ENCODE measurements at places on chromosomes 4 and X.

DNA sequence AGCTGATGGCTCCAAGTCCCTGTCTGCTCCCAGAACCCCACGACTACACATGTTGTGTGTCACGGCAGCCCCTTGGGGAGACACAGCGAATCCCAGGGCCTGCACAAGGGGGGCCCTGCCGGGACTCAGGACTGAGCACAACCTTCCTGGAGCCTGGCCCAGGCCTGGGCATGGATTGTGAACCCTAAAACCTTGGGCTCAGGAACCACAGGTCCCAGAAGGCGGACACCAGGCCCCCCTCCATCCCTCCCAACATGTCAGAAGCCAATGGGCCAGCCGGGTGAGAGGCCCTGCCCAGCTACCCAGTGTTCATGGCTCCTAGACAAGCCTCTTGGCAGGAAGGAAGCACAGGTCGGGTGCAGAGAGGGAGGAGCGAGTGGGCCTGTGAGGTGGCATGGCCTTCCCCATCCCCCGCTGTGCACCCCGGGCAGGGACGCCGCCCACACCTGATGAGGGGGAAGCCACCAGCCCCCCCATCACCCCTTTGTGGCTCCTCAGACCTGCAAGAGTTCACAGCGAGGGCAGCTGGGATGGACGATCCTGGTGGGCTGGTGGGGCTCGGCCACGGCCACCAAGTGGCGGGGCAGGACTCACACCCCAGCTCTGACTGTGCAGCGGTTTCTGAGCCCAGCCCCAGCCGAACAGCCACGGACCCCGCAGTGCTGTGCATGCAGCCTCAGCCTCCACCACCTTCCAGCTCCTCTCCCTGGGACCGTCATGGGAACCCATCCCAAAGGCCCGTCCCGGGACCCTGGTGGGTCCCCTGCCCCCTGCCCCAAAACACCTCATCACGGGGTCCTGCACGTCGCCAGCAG is 3.7 kb downstream of the PDE6B start:
- no peak for DNase-seq

DNA sequence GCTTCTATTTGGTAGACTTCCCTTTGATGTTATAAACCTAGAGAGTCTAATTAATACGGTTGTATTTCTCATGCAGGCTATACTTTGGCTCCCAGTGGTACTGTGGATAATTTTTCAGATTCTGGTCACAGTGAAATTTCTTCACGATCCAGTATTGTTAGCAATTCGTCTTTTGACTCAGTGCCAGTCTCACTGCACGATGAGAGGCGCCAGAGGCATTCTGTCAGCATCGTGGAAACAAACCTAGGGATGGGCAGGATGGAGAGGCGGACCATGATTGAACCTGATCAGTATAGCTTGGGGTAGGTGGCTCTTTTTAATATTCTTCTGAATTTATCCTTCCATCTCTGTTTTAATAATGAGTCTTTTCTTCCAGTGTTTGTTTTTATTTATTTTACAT is 249.7 kb downstream of the RAPGEF2 start:
- no peak for DNase-seq

DNA sequence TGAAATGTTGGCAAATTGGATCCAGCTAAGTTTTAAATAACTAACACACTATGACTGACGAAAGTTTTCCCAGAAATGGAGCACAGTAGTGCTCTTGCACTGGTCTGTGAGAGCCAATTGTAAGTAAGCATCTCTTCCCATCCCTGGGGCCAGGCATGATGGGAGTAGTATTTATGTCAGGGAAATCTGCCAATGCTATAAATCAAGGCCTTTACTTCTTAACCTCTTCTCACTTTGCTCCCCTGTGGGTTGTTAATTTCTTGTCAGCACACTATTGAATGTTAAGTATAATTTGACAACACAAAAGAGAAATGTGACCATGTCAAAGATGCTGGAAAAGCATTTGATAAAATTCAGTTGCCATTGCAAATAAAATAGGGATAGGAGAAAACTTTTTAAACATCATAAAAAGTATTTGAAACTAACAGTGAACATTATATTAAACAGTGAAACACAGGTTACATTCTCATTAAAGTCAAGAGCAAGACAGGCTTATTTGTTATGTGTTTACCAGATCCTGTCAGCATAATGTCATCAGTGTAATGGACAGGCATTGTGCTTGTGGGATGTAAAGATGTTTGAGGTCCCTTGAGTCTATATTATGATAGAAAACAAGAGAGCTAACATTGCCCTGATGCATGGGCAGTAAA is 5.0 kb downstream of the F8A1 start:
- DNase-seq, result no peak

GRCh38 chr4:69731847-69732246 is 28.6 kb downstream of the SULT1B1 start:
- no peak for DNase-seq

DNA sequence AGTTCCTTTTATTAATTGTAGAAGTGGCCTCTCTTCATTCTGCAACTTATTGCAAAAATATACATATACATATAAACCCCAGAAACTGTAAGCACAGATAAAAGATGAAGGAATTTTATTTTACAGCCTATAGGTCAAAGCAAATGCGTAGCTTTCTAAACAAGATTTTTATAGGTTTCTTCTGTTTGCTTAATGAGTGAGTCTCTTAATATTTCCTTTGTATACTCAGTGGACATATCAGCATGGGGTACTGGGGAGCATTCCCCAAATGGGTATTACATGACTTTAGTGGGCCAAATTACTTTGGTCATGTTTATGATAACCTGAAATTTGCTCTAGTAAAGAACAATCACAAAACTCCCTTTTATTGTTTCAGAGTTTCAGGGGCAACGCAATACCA is 1698.6 kb upstream of the IGFBP7 start:
- DNase-seq, result no peak

DNA sequence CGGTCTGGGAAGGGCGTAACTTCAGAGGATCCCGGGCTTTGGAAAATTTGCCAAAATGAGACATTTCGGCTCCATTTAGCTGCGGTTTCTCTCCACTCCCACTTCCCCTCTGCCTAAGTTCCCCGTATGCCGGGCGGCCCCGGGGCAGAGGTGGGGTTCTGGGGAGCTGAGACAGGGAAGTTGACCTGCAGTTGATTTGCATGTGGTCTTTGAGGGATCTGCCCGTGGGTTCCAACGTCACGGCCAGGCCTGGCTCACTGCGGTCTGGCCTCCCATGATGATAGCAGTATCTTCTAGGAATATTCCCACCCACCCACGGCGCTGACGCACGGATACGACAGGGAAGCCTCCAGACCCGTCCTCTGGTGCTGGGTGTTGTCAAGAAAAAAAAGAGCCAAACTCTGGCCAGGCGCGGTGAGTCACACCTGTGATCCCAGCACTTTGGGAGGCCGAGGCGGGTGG is 27.3 kb upstream of the CRLF2 start:
- no peak for DNase-seq

- DNase-seq, result no peak
Measured at GRCh38 chr4:110306303-110306702, 107.9 kb upstream of the ELOVL6 start.

- no peak for DNase-seq
Measured at GRCh38 chr4:140969296-140969695, 164.0 kb downstream of the RNF150 start.

DNA sequence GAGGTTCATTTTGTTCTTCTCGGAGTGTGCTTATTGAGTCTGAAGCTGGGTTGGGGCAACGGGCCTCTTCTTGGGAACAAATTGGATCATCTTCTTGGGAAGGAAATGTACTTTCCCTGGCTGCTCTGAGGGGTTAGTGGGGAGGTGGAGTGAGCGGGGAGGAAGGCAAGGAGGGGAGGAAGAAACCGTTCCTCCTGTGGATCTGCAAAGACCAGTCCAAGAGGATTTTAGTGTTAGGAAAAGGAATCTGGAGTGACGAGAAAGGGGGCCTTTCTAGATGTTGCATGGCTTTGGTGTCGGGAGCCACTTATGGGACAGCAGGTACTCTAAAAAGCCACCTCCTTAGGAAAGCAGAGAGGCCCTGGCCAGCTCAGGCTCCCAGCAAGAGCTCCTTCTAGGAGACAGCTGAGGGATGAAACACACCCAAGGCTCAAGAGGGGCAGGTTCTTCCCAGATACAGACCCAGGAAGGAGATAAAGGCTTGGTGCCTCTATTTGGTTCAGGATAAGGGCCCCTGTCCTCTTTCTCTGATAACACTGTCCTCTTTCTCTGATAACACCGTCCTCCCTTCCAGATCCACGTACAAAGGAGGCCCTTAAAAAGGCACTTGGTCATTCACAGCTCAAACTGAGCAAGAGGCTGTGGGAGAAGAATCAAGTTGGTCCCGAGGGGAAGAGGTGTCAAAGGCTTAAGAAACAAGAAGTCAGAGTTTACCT is 451 bp downstream of the SOD3 start:
- DNase-seq, result no peak

DNA sequence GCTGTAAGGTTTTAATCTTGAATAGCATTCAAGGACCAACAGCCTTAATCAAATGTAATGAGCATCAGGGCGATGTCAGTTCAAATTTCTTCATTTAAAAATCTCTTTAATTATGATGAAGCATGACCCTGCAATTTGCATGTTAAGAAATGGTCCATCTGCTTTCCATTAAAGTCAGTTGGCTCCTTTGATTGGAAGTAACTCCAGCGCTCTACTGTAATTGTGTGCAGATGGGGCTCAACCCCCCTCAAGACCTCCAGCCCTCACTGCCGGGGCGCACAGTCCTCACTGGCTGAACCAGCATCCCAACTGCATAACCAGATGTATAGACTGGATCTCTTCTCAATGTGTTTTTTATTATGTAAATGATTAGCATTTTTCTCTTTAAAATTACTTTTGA is 126.9 kb downstream of the VCX3B start:
- no peak for DNase-seq

GRCh38 chrX:7263961-7264360 is 116.0 kb upstream of the PUDP start:
- no peak for DNase-seq

DNA sequence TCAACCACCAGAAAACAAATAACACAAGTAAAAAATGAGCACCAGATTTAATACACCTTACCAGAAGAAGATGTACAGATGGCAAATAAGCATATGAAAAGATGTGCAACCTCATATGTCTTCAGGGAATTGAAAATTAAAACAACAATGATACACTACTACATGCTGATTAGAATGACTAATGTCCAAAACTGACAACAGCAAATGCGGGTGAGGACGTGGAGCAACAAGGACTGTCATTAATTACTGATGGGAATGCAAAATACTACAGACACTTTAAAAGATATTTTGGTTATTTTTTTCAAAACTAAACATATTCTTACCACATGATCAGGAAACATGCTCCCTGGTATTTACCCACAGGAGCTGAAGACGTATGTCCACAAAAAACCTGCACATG is 140.3 kb downstream of the FRYL start:
- DNase-seq, result no peak

- no peak for DNase-seq
Measured at GRCh38 chr4:169741569-169741968, 16.2 kb downstream of the HPF1 start.

GRCh38 chr4:74714611-74715130 is 79.7 kb downstream of the BTC start:
- no peak for DNase-seq

GRCh38 chr4:26815706-26816105 is 44.9 kb upstream of the STIM2 start:
- DNase-seq, result no peak

GRCh38 chr4:123600987-123601904 is 204.7 kb downstream of the SPRY1 start:
- no peak for DNase-seq

DNA sequence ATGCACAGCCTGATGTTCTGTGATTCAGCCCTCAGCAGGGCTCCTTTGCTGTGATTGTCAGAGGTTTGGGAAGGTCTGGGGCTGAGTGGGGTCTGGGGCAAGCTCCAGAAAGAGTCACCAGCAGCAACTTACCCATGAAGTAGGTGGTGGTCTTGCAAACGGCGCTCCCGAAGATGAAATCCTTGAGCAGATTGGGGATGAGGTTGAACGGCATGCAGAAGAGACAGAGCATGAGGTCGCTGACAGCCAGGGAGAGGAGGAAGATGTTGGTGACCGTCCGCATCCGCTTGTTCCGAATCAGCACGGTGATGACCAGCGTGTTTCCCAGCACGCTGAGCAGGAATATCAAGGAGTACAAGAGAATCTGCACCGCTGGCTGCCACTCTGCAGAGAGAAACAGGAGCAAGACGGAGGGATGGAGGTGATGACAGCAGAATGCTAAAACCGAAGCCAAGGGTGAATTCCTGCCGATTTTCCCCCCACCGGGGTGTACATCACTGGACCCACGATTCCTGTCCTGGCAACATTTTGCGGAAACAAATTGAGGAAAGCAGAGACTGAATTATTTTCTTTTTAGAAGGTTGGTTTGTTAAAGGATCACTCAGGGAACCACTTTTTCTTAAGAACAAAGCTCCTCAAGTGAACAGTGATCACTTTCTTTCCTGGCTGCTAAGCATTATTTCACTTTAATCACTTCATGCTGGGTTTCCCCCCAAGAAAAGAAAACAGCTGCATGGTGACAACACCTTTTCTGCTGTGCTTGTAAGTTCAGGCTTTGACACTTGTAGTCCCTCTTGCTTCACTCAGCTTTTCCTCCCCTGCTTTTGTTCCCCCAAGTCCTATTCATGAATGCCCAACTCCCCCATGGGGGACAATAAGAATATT is 941 bp downstream of the CCKAR start:
- no peak for DNase-seq

DNA sequence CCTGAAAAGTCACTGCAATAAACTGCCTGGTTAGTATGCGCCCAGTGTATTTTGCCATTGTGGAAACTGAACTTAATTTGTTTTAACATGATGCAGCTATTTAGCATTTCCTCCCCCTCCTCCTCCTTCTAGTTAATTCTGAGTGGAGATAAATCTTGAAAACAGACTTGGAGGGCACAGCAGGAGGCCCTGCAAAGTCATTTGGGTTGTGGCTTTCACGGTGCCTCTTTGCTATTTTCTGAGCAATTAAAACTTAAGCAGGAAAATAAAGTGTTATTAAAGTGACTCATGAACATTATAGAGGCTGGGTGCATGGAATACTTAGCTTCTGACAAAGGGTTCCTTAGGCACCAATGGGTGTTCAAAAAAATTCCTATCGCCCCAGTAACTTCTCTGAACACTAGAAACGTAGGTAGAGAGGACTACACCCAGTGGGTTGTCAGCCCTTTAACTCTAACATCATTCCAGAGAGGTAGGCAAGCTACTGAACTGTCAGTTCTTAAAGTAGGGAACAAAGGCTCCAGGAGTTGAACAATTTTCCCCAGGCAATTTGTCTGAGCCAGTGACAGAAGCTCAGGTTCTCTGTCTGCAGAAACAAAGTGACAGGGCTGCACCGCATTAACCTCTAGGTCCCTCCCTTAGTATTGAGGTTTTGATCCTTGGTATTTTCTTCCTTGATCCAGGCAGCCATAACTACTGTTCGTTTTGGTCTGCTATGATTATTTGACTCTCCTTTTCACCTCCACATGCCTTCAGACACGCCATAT is 158.3 kb upstream of the KIT start:
- no peak for DNase-seq

GRCh38 chr4:33176566-33176965 is 2456.4 kb downstream of the PCDH7 start:
- DNase-seq, result no peak

DNA sequence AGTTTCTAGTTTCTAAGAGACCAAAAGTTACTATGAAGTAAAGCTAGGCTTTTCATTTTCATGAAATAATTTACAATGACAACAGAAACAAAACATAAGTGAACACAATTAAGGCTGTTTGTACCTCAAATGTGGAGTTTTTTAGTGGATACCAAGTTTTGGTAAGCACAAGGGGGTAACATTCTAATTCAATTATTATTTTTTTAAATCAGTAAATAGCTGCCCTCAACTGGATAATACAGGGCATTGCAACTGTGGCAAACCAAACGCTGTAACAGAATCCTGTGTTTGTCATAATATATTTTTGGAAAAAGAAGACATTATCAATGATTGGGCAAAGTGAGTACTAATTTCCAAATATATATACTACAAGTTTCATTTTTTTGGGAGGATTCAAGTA is 150.3 kb downstream of the FBXW7 start:
- DNase-seq, result no peak
